Stimulated activated CD4-positive, alpha-beta T cell treated with anti-CD3 and anti-CD28 coated beads, Interleukin-1b, Interleukin-23, amount 100 ng/mL, for 1 hour (primary cell): ENCODE measurements at places on chromosomes 16 and 17.
A peak's percentile ranks its signal among the peaks of the same experiment; 100 is the strongest.

GRCh38 chr17:35467824-35468223 lies 19.3 kb upstream of the SLFN13 start:
- no peak for DNase-seq

DNA sequence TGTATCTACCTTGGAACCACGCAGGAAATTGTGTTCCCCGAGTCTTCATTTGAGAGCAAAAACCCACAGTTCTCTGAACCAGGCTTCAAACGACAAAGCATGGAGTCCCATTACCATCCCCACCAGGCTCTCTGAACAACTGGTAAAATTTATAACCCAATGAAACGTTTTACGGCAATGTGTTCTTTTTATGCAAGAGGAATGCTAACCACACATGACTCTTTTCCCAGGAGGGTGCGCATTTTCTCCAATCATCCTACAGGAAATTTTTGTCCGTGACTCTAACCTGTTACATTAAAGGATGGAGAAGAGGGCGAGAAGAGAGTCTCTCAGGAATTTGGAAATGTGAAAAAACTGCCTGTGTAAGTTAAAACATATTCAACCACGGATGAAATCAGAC lies 17.8 kb downstream of the STX8 start:
- DNase-seq, result no peak

GRCh38 chr16:85514598-85515318 lies 98.4 kb upstream of the GSE1 start:
- no peak for DNase-seq

DNA sequence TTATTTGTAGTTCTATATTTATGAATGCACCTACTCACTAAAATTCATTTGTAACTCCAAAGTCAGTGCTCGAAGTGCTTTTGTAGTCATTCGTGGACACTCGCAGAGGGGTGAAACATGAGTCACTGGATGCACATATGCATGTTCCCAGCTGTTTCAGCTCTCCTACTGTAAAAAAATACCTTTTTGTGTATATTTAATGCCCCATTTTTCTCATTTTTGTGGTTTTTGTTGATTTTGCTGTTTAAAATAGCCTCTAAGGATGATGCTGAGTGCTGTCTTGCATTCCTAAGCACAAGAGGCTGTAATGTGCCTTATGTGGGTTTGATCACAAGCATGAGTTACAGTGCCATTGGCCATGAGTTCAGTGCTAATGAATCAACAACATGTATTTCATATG lies 30.6 kb downstream of the CENPV start:
- no peak for DNase-seq

GRCh38 chr17:80743181-80743771 lies 198.6 kb downstream of the RPTOR start:
- DNase-seq, result no peak

DNA sequence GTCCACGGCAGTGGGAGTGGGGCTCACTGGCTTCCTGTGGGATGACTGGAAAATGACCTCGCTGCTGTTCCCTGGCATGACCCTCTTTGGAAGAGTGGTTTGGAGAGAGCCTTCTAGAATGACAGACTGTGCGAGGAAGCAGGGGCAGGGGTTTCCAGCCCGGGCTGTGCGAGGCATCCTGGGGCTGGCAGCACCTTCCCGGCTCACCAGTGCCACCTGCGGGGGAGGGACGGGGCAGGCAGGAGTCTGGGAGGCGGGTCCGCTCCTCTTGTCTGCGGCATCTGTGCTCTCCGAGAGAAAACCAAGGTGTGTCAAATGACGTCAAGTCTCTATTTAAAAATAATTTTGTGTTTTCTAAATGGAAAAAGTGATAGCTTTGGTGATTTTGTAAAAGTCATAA lies 7.8 kb upstream of the RNF213 start:
- peak; percentile 76 for DNase-seq

GRCh38 chr17:33962857-33963655 lies 292.0 kb upstream of the CCL2 start:
- no peak for DNase-seq

- no peak for DNase-seq
Measured at GRCh38 chr17:39485555-39485954, 24.3 kb downstream of the CDK12 start.

GRCh38 chr17:12553625-12554024 lies 112.1 kb upstream of the MYOCD start:
- DNase-seq, result no peak

GRCh38 chr17:48755356-48755755 lies 26.8 kb upstream of the HOXB13 start:
- no peak for DNase-seq

DNA sequence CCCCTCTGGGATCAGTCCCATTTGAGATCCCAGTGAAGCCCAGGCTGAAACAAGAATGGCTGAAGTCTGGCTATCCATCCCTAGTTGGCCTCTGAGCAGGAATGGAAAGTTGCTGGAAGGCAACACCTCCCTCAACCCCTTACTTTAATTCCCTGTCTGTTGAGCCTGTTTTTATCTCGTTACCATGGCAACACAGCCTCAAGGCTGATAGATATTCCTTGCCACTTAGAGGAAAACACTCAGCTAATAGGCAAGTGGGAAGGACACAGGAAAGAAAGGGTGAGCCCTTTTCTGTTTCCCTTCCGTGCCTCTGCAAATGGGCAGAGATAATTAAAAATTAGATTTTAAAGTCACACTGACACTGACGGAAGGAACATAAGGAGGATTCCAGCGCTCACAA lies 75.5 kb upstream of the CLEC3A start:
- DNase-seq, result no peak

GRCh38 chr17:80785477-80786178 lies 206.0 kb upstream of the CHMP6 start:
- no peak for DNase-seq

- DNase-seq, result no peak
Measured at GRCh38 chr16:49884033-49885015, 28.4 kb upstream of the ZNF423 start.

- DNase-seq, result no peak
Measured at GRCh38 chr17:9098242-9098825, 77.0 kb downstream of the NTN1 start.

DNA sequence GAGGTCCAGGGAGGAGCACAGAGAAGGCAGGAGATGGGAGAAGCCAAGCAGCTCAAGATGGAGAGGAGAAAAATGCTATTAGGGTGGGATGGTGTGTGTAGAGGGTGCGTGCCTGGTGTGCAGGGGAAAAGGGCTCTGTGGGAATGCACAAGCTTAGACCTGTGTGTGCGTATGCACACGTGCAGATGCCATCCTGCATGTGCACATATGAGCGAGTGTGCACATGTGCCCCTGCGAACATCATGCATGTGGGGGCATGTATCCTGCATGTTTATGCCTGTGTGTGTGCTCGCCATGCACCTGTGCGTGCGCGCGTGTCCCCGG lies 438 bp upstream of the KCNJ12 start:
- DNase-seq, result no peak

DNA sequence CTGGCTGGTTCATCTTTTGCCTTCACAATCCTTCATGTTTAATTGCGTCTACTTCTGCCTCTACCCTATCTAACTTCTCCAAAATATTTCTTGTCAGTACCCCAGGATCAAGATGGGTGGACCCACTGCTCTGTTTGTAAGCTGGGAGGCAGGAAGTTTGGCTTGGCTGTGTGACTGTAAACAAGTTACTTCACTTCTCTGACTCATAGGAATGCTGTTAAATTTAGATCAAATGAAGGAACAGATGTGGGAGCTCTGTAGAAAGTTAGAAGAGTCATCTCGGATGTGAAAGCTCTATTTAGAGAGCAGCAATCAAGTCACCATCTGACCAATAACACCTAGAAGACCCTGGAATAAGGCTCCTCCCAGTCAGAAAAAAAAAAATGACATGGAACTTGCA lies 55.2 kb upstream of the MRTFB start:
- no peak for DNase-seq

DNA sequence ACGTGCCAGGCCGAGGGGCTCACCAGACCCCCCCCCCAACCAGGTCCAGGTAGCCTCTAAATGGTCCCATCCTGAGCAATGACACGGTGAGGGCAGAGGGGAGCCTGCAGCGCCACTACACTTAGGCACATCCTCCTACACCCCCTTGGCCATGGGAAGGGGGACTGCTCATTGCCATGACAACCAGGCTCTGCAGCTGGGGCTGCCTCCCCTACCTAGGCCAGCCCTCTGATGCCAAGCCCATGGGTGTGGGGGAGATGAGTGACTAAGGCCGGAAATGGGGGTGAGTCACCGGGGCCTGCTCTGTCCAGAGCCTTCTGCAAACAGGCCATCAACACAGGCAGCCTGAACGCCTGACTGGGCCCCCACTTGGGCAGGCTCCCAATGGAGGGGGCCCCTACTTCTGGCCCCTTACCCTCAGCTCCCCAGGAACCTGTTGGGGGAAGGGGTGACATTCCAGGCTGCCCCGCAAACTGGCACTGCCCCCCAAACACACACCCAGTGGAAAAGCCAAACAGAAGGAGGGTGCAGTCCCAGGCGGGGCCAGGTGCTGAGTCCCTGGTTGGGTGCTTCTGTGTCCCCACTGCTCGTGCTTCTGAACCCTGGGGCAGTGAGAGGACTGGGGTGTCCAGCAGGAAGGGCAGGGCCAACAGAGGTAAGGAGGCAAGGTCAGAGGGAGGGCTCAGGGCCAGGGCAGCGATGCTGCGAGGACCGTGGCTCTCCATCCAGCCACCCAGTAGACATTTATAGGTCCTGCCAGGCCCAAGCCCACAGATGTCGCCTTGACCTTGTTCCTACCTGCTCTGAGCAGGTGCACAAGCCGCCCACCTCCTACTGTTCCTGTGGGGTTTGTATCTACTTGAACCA lies 8.2 kb downstream of the PLCD3 start:
- DNase-seq, result no peak

- no peak for DNase-seq
Measured at GRCh38 chr17:79850571-79851460, 11.6 kb upstream of the CBX4 start.

DNA sequence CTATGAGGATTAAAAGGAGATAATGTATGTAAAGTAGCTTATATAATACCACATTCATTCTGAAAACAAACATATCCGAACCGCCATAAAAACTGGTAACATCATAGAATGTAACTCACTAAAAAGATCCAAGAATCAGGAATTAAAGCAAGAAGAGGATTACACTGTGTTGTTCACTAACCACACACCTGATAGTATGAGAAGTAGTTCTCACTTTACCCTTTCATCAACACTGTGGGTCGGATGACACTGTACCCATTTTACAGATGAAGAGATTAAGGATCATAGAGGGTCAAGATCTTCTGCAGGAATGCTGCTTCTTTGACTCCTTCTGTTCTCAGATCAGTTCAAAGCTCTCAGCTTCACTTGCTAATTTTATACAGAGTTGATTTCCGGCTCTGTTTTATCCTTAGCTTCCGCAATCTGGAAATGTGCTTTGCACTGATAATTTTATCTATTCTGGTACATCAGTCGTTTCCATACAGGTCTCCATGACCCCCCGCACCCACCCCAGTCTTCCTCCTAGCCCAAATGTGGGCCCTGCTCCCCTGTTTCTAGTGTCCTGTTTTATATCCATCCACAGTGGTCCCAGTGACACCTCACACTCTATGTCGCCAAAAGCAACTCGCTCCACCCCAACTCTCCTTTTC lies 288.6 kb upstream of the CCL2 start:
- DNase-seq, result no peak

DNA sequence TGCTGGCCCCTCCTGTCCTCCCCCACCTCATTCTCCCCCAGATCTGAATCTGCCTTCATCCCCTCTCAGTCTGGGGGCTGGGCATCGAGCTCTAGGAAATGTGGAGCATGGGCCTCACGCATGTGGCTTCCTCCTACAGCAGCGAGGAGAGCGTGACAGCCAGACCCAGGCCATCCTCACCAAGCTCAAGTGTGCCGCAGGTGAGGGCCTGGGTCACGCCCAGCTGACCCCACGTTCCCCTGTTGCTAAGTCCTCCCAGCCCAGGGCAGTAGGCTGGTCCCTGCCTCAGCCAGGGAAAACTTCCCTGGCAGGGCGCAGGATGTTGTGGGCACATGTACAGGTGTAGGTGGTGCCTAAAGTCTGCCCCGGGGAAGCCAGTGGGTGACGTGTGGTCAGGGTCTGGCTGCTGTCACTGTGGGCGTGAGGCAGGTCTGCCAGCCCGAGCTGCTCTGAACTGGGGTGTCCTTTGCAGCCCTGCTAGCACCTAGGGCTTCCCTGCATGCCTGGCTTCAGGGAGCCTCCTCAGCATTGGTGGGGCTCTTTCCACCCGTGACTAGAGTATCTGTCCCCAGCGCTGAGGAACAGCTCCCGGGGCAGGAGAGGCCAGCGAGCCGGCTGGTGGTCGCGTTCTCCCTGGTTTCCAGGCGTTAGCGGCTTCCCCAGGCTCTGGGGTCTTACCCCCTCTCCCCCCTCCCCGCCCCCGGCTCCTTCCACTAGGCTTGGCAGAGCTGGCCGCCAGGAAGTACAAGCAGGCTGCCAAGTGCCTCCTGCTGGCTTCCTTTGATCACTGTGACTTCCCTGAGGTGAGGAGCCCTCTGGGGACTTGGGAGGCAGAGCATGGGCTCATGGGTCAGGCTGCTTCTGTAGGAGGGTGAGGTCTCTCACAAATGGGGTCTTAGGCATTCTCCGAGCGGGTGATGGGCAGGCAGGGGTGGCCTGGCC lies 3.6 kb downstream of the GPS1 start:
- no peak for DNase-seq

GRCh38 chr16:1953734-1954133 lies 755 bp downstream of the RPL3L start:
- DNase-seq, result no peak

DNA sequence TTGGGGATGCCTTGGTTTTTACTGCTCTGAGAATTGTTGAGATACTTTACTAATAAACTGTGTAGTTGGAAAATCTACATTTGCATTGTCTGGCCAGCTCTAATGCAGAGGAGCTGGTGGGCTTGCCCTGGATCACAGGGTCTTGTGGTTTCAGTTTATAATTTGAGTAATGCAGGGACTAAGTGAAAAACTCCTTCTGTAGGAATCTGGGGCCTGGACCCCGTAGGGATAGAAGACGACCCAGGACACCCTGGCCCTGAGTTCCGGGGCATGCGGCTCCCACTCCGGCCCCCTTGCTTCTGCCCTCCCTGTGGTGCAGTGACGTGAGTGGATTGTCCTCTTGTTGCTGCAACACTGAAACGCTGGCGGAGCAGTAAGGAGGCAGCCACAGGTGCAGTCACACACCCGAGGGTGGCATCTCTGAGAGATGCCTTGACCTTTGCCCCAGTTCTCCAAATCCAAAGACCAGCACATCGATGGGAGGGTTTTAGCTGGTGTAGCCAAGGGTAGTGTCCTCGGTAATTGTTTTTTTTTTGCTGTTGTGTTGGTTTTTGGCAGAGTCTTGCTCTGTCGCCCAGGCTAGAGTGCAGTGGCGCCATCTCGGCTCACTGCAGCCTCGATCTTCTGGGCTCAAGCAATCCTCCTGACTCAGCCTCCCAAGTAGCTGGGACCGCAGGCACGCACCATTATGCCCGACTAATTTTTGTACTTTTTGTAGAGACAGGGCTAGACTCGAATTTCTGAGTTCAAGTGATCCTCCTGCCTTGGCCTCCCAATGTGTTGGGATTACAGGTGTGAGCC lies 2.6 kb upstream of the RPL13 start:
- no peak for DNase-seq
